NB4 (cell line): ENCODE measurements at places on chromosomes 6 and 20.

DNA sequence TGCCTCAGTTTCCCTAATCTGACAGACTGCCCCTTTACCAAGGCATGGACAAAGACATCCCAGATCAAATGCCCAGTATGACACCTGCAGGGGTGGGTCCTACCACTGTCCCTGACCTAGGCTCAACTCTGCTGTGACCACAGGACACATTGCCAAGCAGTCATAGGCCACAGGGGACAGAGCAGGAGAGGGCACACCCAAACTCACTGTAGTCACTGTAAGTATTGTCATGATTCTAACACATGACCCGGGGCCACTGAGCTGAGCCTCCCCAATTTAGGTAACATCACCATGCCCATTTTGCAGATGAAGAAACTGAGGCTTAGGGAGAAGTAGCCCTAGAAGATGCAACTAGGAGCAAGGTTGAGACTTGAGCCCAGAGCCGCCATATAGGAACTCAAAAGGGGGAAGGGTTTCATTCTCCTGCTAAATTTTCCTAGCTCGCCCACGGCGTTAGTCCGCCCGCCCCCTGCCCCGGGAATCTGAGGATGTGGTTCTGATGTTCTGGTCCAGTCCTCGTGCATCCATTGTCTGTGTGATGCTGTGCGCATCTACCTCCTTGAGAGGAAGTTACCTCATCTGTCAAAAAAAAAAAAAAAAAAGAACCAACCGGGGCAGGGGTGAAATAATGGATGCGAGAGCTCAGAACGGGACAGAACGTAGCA, 44.8 kb downstream of the PMEPA1 start:
- DNase-seq: no peak

DNA sequence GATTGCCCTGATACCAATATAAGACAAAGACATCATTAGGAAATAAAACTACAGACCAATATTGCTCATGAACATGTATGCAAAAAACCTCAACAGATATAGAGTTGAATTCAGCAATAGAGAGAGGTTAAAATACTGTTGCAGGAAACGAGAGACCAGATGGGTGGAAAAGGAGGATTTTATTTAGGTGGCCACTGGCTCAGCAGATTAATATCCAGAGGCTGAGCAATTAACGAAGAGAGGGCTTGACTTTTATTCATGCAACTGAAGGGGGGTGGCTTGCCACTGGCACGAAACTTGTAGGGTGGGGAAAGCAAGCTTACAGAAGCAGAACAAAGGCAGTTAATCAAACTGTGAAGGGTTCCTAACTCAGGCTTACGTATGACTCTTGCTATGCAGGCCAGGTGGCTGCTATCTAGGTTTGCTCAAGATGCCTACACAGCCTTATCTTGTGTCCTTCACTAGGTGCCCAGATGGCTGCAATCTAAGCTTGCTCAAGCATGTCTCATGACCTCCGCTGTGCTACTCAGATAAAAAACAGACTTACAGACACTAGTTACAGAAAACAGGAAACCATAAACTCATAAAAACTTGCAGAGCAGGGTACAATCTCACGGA, 126.4 kb downstream of the MMUT start:
- peak; percentile 73 for DNase-seq

- DNase-seq: no peak
Measured at GRCh38 chr6:36934901-36935300, 19.6 kb upstream of the PI16 start.

GRCh38 chr6:150659046-150659763, 59.5 kb downstream of the PLEKHG1 start:
- no peak for DNase-seq
